A549 treated with Hydrocortisone at 1 μM for 4 hours (cell line): ENCODE measurements at places on chromosomes 12 and 14. TPM values are rescaled to one million over a fixed set of nuclear protein-coding genes. Genes with fewer than 3 reads are reported as not detected.

Gene FAM186B
- total RNA-seq, result 0.05 to 0.16 TPM (median 0.13 TPM) in 5 replicates

Gene STON2
- total RNA-seq, result 1.5 to 2.6 TPM (median 1.6 TPM) in 5 replicates

Gene SYT10
- total RNA-seq, result not detected in 5 replicates

Gene PLEKHD1
- total RNA-seq, result 0.02 to 0.07 TPM (median 0.03 TPM) in 5 replicates

Gene LIN7A
- 0.21 to 0.62 TPM (median 0.47 TPM) in 5 replicates for total RNA-seq

Gene COA8
- total RNA-seq, result 45.6 to 64.1 TPM (median 53.5 TPM) in 5 replicates
